Hematopoietic multipotent progenitor cell treated with erythropoietin and hydrocortisone succinate and interleukin-3 and kit ligand, for 6 days (in vitro differentiated cells): ENCODE measurements at places on chromosomes 3 and 15.

- DNase-seq: peak; percentile 48
Observed at GRCh38 chr3:180802837-180803236, 109.6 kb upstream of the FXR1 start.

- no peak for DNase-seq
Observed at GRCh38 chr3:65978116-65978515, 60.6 kb downstream of the MAGI1 start.

DNA sequence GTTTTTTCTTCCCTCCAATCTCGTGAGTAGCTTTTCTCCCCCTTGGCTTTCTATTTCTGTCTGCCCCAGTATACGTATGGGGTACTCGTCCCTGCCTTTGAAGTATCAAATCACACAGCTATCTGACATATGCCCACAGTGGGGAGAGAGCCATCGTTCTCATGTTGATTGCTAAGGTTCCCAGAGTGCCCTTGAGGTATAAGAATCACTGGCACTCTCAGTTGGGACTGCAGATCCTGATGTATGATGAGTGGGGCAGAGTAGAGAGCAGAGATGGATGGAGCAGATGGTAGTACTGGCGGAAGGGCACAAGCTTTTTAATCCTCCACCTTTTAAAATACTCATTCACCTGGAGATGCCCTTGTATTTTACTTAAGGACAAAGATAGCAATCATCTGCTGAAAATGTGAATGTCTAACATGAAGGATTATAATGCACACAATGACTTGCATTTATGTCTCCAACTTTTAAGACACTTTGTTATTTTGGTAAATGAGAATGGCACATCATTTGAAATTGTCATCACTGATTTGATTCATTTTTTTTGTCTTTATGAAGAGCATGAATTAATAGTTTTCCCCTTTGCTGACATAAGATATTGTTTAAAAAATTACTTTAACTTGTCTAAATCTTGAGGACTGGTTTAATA, 239.6 kb downstream of the NR1D2 start:
- DNase-seq: no peak

DNA sequence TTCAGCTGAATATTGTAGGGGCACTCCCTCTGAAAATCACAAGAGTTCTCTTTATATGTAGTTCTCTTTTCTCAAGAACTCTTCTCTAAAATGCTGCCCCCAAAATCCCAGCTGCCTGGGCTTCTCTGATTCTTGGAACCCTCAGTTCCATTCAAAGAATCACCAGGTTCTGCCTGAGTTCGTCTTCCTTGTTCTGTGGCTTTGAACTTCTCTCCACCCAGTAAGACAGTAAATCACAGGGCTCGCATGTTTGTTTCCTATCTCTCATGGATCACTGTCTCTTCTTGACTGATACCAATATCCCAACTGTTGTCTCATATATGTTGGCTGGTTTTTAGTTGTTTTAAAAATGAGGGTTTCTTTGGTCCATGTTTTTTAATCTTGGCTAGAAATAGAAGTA, 359.5 kb upstream of the CBLB start:
- no peak for DNase-seq

GRCh38 chr3:196689941-196690660, 21.9 kb downstream of the CEP19 start:
- DNase-seq: no peak

- DNase-seq: no peak
Observed at GRCh38 chr3:55159711-55160110, 231.9 kb upstream of the LRTM1 start.

GRCh38 chr3:71753701-71754609, at the start of gene GPR27:
TSS of gene GPR27 (plus strand) at chr3:71753855. CDS start at chr3:71754050, 195 bp downstream.
- peak; percentile 43 for DNase-seq

- DNase-seq: no peak
Observed at GRCh38 chr3:23406601-23407000, 203.5 kb downstream of the UBE2E2 start.

GRCh38 chr3:138899351-138899991, 47.5 kb downstream of the FOXL2 start:
- no peak for DNase-seq

DNA sequence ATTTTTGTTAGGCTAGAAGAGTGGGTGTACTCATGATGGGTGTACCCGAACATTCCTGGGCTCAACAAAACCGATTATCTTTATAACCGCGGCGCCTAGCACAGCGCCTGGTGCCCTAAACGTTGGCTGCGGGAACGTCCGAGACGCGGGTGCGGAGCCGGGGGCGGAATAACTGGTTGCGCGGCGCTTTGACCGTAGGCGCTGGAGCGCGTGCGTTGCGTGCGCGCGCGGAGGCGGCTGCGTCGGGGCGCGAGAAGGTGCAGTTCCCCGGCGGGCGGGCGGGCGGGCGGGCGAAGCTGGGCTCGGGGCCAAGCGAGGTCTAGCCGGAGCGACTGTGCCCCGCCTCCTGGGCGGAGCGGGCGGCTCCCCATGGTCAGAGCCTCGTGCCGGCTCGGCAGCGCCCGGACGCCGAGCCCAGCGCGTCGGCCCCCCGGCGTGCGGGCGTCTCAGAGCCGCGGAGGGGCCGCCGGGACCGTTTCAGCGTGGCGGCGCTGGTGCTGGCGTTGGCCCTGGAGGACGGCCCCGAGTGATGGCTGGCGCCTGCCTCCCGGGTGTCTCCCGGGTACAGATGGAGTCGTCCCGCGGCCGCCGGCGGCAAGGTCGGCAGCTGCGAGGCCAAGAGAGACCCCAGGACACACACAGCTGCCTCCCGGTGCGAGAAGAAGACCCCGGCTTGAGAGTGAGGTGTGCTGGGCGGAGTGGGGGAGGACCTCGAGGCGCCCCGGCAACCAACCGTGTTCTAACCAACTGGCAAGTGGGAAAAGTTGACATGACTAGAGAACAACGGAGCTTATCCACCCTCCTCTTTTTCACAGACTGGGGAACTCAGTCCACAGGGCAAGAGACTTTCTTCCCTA, at the start of gene PLAAT1:
Gene PLAAT1, plus strand, starts transcription at position 373 of the 857 bp plus-strand sequence. CDS start 14,429 bp downstream, outside the sequence.
- peak; percentile 88 for DNase-seq
